Mesothelial cell of epicardium (in vitro differentiated cells): ENCODE measurements at places on chromosomes 7 and 10.

GRCh38 chr10:86048571-86048970 lies 318.0 kb downstream of the GRID1 start:
- DNase-seq = no peak

DNA sequence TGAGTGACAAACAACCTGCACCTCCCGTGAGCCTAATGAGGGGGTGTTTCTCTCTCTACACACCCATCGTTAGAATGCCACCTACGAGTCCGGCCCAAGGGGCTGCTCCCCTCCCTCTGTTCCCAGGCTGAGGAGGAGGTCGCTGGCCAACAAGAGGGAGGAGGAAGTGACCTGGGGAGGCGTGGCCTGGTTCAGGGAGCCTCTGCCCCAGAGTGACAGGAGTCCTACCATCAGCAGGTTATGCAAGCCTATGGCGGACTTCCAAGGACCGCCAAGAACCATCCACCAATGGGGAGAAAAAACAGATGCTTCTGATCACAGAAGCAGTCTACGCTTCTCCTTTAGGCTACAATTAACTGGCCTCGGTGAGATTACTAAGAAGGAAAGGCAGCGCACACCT lies 12.3 kb upstream of the EGFR start:
- DNase-seq = no peak

DNA sequence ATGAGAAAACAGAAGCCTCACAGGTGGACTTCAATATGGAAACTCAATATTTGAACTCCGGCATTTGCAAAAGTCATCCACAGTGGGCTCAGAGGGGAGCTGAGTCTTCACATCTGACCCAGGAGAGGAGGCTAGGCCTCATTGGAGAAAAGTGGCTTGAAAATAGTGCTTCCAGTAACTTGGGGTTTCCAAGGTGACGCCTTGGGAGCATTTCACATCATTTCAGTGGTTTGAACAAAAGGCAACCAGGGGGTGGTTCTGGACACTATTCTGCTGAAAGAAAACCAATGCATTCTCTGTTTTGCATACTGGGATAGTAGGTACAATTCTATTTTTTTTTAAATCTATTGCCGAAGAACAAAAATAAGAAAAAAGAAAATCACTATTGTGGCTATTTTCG lies 599.2 kb upstream of the POM121L12 start:
- DNase-seq = no peak

- DNase-seq = no peak
Observed at GRCh38 chr10:97505152-97505551, 6.4 kb downstream of the UBTD1 start.
